G401 (cell line): ENCODE measurements at places on chromosomes 11 and 22.

DNA sequence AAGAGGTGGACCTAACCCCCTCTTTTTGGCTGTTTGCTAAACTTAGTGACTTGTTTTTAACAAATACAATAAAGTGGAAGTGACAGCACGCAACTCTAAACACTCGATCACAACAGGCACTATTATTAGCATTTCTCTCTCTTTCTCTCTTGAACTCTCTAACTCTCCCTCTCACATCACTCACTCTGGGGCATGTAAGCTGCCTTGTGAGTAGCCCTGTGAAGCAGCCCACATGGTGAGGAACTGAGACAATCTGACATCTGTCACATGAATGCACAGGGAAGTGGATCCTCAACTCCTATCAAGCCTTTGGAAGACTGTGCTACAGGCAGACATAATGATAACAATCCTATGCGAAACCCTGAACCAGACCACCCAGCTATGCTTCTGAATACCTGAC, 609.0 kb upstream of the CNTN5 start:
- no peak for DNase-seq

GRCh38 chr11:43575913-43576310, 104.6 kb upstream of the HSD17B12 start:
- no peak for DNase-seq

GRCh38 chr11:9313648-9314290, 624 bp downstream of the TMEM41B start:
- DNase-seq = peak; percentile 44

- DNase-seq = no peak
Measured at GRCh38 chr11:10473371-10473770, 18.3 kb downstream of the AMPD3 start.

- no peak for DNase-seq
Measured at GRCh38 chr11:64501500-64502427, 89.3 kb upstream of the SLC22A12 start.

- no peak for DNase-seq
Measured at GRCh38 chr11:128947773-128948172, 5.1 kb upstream of the TP53AIP1 start.

- no peak for DNase-seq
Measured at GRCh38 chr11:27363576-27364117, 632 bp upstream of the CCDC34 start.

GRCh38 chr22:43957871-43958270, 2.6 kb downstream of the SAMM50 start:
- DNase-seq = no peak

DNA sequence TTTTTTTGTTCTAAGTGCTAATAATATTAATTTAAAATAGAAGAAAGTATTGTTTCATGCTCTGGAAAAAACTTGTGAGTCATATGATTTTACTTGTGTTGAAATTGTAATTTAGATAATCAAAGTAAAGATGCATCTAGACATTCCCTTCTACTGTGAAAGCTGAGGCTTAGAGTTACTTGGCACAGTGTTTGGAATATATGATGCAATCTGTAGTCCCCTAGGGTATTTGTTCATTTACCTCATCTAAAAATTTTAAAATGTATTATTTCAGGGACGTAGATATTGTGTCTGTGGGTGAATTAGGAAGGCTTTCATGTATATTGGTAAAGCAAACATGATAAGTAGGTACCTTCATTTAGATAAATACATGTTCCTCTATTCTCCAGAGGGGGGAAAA, 793.5 kb upstream of the CNTN5 start:
- DNase-seq = no peak

DNA sequence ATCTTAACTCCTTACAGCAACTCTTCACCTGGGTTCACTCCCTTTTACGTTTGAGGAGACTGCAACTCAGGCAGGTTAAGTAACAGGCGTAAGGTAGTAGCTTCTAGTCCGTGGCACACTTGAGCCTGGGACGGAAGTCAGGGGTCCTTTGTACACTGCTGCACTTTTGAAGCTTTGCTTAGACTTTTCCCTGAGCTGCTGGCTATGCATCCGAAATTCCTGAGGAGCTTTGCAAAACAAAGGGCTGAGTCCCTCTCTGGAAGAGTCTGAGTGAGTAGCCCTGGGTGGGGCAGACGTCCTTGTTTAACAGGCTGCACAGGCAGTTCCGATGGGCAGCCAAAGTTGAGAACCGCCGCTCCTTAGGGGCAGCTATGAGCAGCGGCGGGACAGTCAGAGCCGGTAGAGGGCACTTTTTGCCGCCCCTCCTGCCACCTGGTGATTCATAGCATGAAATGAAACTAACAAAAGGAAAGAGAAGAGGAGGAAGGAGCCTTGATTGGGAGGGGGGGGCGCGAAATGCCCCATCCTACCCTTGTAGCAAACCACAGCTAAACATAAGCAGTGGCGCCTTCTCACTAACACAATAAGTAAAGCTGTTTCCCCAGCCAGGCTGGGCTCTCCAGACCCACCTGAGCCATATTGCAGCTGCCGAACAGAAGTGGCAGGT, 1.4 kb downstream of the TMEM109 start:
- DNase-seq = peak; percentile 63

DNA sequence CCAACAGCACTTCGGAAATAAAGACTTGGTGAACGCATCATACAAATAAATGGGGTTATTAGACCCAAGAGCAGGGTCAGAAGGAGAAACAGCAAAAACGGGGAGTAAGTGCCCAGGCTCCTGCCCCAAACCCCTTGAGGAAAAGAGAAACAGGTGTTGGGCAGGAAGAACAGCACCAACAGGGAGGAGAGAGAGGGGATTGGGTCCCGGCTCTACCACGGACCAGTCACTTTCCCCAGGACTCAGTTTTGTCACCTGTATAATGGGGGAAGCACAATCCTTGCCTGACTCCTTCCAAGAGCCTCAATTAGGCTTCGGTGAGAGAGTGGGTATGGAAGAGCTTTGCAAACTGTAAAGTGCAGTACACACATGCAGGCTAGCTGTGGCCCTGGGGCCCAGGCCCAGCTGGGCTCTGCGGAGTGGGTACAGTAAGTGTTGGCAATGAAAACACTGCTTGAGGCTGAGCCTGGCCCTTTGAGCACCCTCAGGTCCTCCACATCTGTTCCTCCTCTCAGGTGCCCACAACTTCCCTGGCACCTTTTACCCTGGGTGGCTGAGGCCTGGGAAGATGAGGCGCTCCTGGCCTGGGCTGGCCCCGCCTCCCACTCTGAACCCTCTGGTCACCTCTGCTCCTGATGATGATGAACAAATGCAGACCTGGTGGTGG, 8.9 kb downstream of the SLC29A2 start:
- no peak for DNase-seq
